ENCODE measurements at places on chromosomes 2 and 18.

DNA sequence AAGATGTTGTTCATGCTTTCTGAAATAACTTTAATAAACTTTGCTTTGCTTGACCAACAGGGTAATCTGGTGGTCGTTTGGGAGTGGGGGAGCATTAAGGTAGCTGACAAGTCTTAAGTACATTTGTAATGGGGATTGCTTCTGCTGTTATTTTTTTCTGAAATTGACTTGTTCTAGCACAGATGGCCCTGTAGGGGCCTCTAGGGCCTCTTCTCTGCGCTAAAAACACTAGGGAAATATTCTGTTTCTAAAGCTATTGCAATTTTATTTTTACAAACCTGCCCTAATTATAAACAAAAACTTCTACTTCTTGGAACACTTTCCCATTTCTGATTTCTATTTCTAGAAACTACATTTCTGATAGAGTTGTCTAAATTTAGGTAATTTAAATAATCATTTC is 191.3 kb upstream of the KCNJ3 start:
- no peak for ATAC-seq

DNA sequence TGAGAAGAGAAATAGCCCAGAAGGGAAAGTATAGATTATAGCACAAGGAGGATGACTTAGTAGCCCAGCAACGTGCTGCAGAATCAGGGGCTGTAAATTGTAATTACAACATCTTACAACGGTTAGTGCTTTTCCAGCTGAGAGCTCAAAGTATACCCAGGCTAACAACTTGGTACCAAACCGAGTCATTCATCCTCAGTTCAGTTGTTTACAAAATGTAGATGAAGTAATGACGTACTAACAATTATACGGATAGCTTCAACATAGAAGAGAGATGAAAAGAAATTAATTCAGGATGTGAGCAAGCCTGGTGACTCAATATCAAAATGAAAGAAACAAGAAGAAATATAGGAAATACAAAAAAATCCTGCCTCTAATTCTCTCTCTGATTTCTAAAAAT is 99.2 kb downstream of the DYNAP start:
- no peak for ATAC-seq

DNA sequence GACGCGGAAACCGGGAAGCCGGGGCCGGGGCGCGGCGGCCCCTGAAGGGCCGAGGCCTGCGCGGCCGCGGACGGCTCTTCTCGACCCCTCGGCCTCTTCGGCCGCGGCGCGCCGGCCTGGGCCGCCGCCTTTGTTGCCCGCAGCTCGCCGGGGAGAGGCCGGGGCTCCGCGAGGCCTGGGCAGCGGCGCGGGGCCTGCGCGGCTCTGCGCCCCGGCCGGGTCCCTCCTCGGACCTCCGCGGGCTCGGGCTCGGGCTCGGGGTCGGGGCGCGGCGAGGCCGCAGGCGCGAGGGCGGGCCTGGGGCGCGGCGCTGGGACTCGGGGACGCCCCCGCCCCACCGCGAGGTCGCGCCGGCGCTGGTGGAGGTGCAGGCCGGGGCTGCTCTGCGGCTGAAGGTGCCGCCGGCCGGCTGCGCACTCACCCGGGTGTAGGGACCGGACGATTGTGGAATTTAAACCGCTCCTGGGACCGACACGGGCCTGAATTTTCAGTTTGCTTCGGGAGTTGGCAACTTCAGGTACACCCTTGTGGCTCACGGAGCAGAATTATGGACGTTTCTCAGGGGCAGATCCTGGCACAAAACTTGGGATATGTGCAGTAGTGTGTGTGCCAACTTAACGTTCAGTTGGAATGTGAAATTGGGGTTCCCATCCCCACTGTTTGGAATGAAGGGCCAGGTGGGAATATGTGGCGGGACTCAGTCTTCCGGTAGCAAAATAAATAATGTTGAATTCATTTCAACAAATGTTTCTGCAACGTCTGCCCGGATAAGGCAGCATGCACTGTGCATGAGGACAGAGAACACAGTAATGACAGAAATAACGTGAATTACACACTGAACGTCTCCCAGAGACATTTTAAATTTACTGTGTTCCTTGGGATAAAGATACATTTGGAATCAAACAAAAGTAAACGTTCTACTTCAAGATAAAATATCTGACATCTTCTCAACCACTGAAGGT is 787 bp downstream of the SOCS6 start:
- ATAC-seq = peak; percentile 60

- ATAC-seq = no peak
Measured at GRCh38 chr18:22856870-22857269, 76.3 kb upstream of the RBBP8 start.

DNA sequence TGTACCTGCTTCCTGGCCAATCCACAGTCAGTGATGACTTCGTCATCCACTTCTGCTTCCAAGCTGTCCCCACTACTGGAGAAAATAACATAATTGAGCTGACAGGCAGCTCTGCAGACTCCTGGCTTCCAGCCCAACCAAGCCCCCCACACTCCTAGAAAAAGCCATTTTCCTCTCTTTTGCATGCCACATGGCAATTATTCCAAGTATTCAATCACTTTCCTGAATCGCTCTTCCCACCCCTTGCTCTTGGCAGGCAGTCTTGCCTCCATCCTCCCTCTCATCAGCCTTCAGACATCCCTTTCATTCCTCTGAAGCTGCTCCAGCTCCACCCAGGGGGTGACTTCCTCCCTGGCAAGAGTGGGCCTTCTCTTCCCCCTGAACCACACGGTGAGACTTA is 14.3 kb upstream of the ST8SIA5 start:
- ATAC-seq = peak; percentile 69

GRCh38 chr2:130743278-130743677 is 12.1 kb upstream of the AMER3 start:
- ATAC-seq = no peak

DNA sequence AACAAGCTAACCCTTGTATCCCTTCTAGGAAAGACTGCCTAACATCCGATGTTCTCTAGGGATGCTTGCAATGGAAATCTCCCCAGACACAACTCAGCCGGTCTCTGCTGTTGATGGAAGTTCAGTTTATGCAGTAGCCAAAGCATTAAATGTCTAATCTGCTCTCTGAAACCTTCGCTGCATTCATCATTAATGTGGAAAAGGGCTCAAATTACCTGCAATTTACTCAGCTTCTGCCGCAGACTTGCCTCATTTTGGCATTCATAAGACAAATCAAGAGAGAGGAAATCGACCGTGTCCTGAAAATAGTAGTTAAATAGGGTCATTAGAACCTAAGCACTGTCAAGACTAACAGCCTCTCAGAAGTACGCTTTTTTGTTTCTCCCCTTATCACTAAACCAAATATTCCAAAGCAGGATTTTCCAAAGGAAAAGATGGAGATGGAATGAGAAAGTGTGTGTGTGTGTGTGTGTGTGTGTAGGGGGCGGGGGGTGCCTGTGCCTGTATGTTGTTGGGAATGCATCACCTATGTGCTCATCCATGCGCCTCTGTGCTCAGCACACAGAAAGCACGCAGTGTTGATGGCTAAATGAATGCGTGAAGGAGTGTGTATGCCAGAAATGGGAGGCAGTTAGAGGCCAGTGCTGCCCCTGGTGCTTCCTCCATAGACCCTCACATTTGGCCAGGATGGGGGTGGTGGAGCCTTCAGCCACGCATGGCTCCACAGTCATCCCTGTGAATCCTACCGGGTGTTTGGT is 7.4 kb downstream of the LCT start:
- no peak for ATAC-seq

- no peak for ATAC-seq
Measured at GRCh38 chr2:151478011-151478410, 68.3 kb downstream of the RIF1 start.

- no peak for ATAC-seq
Measured at GRCh38 chr2:218858671-218859555, 692 bp upstream of the WNT6 start.

- peak; percentile 99 for ATAC-seq
Measured at GRCh38 chr2:7692657-7693161, 775.5 kb downstream of the RNF144A start.

DNA sequence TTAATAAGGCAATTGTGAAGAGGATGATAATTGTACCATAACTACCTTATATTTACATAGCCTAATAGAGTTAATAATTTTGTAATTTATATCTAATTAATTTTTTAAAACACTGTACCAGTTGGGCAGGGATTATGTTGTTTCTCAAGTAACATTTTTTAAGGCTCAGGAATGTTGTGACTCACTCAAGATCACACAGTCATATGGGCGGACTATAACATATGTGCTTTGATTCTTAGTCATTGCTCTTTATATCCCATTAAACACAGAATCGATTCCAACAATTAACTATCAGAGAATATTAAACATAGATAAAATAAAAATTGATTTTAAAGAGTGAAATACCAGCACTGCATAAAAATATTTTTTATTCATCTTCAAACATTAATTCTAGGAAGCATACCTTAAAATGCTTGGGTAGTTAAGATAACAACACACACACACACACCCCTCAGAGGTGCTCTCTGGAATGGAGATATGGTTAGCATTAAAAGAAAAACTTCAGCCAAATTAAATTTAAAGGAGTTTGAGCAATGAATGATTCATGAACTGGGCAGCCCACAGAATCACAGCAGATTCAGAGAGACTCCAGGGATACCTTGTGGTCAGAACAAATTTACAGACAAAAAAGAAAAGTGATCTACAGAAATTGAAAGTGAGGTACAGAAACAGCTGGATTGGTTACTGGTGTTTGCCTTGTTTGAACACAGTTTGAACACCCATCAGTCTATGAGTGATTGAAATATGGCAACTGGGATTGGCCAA is 869.4 kb upstream of the ID2 start:
- ATAC-seq = peak; percentile 58

DNA sequence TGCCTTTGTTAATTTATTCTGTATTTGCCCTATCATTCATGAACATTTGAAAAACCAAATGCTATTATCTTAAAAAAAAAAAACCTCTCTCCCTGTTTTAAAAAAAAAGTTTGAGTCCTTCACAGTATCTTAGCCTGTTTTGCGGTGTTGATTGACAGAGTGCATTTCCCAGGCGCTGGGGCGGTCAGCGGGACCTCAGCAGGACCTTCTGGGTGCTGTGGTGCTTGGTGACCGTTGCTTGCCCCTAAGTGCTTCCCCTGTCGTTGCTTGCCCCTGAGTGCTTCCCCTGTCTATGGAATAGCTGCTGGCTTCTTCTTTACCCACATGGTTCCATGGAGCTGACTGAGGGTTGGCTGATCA is 12.1 kb downstream of the ATP6V1C2 start:
- no peak for ATAC-seq

GRCh38 chr2:36650031-36650829 is 46.3 kb upstream of the VIT start:
- no peak for ATAC-seq

DNA sequence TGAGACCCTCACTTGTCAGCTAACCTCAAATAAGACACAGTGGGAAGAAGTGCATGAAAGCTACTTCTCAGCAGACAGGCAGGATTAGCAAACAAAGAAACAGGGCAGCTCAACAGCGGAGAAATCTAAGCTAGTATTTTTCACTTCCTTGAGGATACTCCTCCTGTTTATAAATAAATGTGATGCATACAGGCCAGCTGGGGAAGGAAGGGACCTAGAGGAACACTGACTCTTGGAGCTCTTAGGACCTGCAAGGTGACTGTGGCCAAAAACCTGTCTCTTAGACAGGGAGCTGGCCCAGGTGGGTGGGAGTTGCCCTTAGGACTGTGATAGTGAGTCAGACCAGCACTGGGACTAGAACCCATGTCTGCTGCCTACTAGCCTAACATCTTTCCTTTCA is 4.8 kb downstream of the REEP1 start:
- ATAC-seq = no peak

DNA sequence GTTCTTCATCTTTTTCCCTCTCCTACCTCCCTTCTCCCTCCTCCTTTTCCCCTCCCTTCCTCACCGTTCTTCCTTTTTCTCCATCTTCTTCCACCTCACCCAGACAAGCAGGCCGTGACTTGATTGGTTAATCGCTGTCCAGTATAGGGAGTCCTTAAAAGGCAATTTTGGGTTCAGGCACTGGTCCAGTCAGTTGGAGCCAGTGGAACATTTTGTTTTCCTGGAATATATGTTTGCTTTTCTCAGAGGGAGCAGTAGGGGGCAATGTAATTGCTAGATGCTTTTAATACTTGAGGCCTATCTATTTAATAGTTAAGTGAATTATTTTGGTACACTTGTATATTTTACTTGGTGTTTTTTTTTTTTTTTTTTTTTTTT is 15.0 kb downstream of the ELAC1 start:
- ATAC-seq = no peak

GRCh38 chr18:72086421-72086820 is 457.7 kb downstream of the CBLN2 start:
- ATAC-seq = no peak

- no peak for ATAC-seq
Measured at GRCh38 chr18:71919211-71919610, 624.9 kb downstream of the CBLN2 start.

- ATAC-seq = peak; percentile 7
Measured at GRCh38 chr2:208266553-208266893, 468 bp downstream of the PIKFYVE start.

DNA sequence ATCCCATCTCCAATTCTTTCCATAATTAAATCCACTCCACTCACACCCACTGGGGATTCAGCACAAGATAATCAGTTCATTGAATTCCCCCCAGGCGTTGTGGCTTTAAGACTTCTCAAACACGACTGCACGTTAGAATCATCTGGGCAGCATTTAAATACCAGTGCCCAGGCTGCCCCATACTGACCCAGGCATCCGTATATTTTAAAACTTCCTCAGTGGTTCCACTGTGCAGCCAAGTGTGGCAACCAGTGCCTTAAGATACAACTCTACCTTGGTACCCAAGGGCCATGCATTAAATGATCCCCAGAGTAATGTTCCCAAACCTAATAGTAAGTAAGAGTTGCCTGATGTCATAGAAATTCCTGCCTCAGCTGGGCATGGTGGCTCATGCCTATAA is 54.3 kb upstream of the BZW1 start:
- ATAC-seq = no peak

GRCh38 chr18:31099450-31100230 is 2.6 kb downstream of the DSC2 start:
- no peak for ATAC-seq

DNA sequence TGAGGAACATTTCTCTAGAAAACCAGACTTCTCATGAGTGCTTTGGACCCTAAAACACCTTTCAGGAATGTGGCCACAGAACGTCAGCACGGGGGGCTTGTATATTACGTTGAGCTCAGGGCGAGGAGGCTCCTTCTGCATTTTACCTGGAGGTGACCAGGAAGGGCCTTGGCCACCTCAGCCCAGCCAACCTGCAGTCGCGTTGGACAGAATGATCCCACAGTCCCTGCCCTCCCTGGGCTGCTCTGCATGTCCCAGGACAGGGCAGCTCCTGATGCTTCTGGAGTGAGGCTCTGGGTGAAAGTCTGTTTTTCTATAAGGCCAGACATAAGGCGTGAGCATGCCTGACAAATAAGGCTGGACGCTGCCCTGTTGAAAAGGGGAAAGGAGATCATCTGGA is 121.9 kb downstream of the NDUFA10 start:
- ATAC-seq = no peak

- ATAC-seq = no peak
Measured at GRCh38 chr2:197369933-197370320, 59.3 kb upstream of the ANKRD44 start.
